Thyroid gland (tissue), 4 donors: ENCODE measurements at places on chromosomes 2 and 18. TPM values are rescaled to one million over a fixed set of nuclear protein-coding genes. Genes with fewer than 3 reads are reported as not detected.

- H3K27me3 ChIP-seq: no peaks in the 10 kb centered on the region
- H3K36me3 ChIP-seq: no peaks in the 10 kb centered on the region
- H3K4me3 ChIP-seq: no peak overlapping the region
- no peaks in the 10 kb centered on the region for H3K4me1 ChIP-seq
Observed at GRCh38 chr2:217774232-217774631, 228.6 kb downstream of the TNS1 start.

DNA sequence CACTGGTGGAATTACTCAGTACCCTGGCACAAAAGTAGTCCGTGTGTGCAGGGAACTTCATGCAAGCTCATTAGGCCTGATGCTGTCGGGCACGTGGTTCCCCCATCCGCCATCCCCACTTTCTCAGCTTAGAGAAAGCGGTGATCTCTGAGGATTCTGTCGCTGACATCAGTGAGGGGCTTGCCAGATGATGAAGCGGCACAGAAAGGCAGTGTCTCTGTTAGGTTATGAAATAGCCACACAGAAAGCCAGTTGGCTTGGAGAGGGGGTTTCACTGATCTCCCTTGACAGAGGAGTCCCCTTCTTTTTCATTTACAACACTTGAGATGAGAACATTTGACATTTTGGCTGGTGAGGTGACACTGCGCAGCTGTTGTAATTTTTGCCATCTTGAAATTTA, 179.7 kb downstream of the FAM210A start:
- H3K4me3 ChIP-seq: no peak overlapping the region
- H3K4me1 ChIP-seq: peaks cover 9% of the 10 kb centered on the region
- DNase-seq: no peak
- H3K36me3 ChIP-seq: no peaks in the 10 kb centered on the region

- H3K4me3 ChIP-seq: no peak overlapping the region
- H3K27ac ChIP-seq: no peak overlapping the region
- DNase-seq: no peak
- H3K36me3 ChIP-seq: no peaks in the 10 kb centered on the region
- H3K27me3 ChIP-seq: no peaks in the 10 kb centered on the region
Observed at GRCh38 chr2:28055325-28055970, 164.9 kb downstream of the BABAM2 start.

MAP2 gene
- 153 TPM for total RNA-seq

DNA sequence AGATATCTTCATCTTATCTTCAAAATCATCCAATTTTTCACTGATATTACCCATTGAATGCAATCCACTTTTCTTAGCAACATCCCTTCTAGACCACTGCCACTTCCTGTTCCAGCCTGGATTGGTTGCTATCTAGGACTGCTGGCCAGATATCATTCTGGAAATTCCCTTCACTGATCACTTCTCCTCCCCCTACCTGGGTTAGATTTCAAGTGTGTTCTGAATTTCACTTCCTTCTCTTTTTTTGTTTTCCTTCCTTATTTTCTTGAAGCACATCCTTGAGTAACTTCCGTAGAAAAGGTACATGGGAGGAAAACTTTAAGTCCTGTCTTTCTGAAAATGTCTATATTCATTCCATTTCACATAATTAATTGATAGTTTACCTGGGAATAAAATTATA, 82.0 kb upstream of the IL1R2 start:
- no peaks in the 10 kb centered on the region for H3K36me3 ChIP-seq
- DNase-seq: no peak
- H3K27me3 ChIP-seq: no peaks in the 10 kb centered on the region
- no peak overlapping the region for H3K27ac ChIP-seq
- H3K4me1 ChIP-seq: no peaks in the 10 kb centered on the region

DNA sequence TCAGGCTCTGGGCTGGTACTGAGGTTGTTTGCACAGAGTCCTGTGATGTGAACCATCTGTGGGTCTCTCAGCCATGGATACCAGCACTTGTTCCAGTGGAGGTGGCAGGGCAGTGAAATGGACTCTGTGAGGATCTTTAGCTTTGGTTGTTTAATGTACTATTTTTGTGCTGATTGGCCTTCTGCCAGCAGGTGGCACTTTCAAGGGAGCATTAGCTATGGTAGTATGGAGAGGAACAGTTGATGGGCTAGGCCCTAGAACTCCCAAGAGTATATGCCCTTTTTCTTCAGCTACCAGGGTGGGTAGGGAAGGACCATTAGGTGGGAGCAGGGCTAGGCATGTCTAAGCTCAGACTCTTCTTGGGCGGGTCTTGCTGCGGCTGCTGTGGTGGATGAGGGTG, 257.0 kb upstream of the GYPC start:
- no peaks in the 10 kb centered on the region for H3K4me1 ChIP-seq
- H3K27ac ChIP-seq: no peak overlapping the region
- DNase-seq: no peak
- no peaks in the 10 kb centered on the region for H3K36me3 ChIP-seq
- no peaks in the 10 kb centered on the region for H3K27me3 ChIP-seq

DNA sequence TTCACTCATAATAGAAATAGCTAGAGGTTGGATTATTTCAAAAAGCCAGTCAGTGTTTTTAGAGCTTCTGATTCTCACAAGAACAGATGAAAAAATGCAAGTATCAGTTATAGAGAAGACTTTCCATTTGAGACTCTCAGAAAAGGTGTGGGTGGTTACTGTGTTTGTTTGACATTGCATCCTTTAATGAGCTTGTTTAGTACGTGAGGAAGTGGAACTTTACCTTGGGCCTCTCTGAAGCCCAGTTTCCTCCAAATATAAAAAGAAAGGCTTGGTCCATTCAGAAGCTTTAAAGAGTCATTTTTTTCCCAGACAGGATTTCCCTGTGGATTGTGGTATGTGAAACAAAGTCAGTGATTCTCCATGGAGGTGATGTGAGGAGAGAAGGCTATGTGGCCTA, 89.9 kb upstream of the RANBP2 start:
- DNase-seq: no peak
- peaks cover 37% of the 10 kb centered on the region for H3K4me1 ChIP-seq
- no peaks in the 10 kb centered on the region for H3K27me3 ChIP-seq
- no peak overlapping the region for H3K4me3 ChIP-seq
